Esophagus squamous epithelium (tissue), 5 donors: ENCODE measurements at places on chromosomes 7 and 10.

DNA sequence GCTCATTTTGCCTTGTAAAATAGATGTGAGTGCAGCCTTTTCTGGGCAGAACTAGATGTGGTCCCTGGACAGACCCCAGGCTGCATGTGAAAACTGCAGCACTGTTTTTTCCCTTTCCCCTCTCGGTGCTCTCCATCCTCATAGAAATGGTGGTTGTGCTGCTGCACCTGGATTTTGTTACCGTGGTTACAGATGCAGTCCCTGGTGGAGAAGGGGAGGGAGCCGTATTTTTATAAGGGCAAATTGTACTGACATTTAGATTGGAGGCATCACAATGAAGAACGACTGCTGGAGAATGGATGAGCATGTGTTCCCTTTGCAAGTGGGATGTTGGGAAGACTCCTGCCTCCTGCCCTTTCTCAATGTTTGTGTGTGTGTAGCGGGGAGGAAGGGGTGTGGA, 469.9 kb downstream of the CCSER2 start:
- no peak for DNase-seq

DNA sequence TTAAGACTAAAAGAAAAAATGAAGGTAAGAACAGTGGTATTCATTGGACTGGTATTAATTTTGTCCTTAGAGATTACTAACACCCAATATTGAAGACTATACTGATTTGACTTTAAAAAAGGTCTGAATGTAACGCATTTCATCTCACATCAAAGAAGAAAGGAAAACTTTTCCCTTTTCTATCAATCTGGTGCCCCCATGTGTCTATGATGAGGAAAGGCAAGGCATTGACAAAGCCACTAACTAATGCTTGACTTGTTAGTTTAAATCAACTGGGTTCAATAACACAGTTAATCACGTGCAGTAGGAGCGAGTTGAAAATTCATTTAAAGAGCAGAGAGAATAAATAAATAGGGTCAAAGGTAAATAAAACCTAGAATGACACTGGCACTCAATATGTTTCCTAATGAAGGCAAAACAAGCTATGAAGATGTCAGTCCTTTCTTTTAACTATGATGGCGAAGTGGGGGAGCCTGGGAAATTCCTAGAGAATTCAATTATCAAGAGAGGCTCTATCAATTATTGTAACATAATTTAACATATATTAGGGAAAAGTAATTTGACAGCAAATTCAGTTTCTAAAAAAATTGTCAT, 180.9 kb downstream of the ANK3 start:
- no peak for DNase-seq

DNA sequence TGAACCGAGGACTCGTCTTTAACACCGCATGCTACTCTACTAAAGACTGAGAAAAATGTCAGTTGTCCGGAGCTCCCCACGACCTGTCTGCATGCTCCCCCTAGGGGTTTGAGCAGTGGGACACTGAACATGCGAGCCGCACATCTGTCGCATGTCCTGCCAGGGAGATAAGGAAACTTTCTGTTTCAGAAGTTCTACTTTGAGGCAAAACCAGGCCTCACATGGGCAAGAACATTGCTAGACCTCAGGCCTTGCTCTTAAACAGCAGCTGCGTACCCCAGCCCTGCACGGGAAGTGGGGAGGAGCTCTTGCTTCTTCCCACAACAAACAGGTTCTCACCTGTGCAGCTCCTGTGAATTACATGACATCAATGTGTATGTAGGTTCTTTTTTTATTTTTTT, 30.3 kb upstream of the HERPUD2 start:
- no peak for DNase-seq

- no peak for DNase-seq
Measured at GRCh38 chr7:152122540-152122939, 97.1 kb downstream of the GALNT11 start.

GRCh38 chr10:93652857-93653256, 40.5 kb downstream of the PDE6C start:
- DNase-seq, result no peak

GRCh38 chr7:55086413-55087201, 67.8 kb downstream of the EGFR start:
- no peak for DNase-seq

GRCh38 chr7:3439333-3440030, 138.4 kb downstream of the SDK1 start:
- DNase-seq, result no peak
